HAP-1 (cell line): ENCODE measurements at places on chromosomes 2 and 18.
A peak's percentile ranks its signal among the peaks of the same experiment; 100 is the strongest.

- no peak for DNase-seq
Measured at GRCh38 chr2:3785220-3785889, 82.0 kb downstream of the DCDC2C start.

- DNase-seq = no peak
Measured at GRCh38 chr18:61929881-61930640, 37.3 kb upstream of the RNF152 start.

- no peak for DNase-seq
Measured at GRCh38 chr2:23426263-23426905, 41.4 kb downstream of the KLHL29 start.

- DNase-seq = no peak
Measured at GRCh38 chr18:67771271-67771670, 254.8 kb upstream of the DSEL start.

GRCh38 chr2:21443494-21444105 lies 319.8 kb downstream of the TDRD15 start:
- no peak for DNase-seq

DNA sequence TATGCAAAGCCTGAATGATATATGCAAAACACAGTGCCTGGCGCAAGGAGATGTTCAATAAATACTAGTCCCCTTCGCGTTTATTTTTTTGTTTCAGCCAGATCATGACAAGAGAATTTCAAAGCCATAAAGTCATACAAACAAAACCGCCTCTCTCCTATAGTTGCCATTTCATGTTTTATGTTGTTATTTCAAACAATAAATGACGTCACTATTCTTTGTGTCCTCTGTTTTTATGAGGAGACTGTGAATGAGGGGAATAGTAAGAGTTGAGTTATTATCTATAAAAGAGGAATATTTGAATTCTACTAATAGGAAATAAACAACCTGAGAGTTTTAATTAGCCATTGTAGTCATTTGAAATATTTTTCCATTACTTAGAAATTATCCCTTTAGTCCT lies 464.5 kb downstream of the THSD7B start:
- DNase-seq = peak; percentile 45

GRCh38 chr2:15634846-15635490 lies 43.3 kb downstream of the DDX1 start:
- no peak for DNase-seq

GRCh38 chr2:206488623-206489022 lies 45.3 kb downstream of the ADAM23 start:
- no peak for DNase-seq

DNA sequence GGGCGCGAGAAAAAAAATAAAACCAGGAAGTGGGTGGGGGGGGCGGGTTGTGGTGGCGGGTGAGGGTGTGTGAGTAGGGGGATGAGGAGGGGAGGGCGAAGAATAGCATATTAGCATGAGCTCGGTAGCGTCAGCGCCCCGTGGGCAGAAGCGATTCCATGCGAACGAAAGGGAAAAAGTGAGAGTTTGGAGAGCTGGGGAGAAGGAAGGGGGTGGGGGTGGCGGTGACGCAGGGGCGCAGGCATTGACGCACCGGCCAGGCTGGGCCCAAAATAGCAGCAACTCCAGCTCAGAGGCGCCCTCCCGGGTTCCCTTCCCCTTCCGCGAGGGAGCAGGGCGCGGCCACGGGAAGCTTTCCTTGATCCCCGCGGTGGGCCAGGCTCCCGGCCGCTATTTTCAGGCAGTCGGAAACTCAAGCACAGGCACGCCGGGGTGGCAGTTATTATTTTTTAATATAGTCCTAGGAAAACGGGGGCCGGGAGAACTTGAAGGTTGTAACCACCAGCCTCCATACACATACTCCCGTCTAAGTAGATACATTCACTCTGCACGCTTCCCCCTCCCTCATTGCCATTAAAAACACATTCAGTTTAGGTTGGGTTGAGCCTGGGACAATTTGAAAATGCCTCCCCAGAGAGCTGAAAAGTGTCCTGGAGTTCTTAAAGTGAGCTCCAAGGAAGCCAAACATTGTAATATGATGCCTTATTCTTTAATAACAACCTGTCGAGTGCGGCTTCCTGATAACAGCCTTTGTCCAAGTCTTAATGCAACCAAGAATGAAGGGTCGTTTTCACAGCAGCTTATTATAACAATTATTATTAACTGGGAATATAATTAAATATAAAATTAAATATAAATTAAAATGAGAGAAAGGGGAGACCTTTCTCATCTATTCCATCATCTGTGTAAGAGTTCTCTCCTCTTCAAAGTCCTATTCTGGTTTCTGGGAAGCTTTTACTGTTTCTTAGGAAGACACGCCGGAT lies 2.3 kb upstream of the NR4A2 start:
- DNase-seq = peak; percentile 89

DNA sequence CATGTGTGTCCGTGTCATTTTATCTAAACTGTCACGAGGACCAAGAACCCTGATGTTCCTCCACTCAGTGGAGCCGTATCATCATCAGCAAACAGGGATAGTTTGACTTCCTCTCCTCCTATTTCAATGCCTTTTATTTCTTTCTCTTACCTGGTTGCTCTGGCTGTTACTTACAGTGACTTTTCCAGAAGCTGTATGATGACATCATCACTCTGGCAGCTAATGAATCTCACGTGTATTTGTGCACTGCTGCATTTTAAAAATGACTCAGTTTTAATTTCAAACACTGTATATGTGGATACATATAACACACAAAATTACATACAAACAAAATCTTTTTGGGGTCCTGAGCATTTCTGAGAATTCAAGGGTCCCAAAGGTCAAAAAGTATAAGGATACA lies 481.4 kb downstream of the CDH2 start:
- DNase-seq = no peak

GRCh38 chr18:683531-683930 lies 26.1 kb downstream of the TYMS start:
- DNase-seq = no peak

- no peak for DNase-seq
Measured at GRCh38 chr2:43067254-43068040, 159.0 kb downstream of the ZFP36L2 start.

DNA sequence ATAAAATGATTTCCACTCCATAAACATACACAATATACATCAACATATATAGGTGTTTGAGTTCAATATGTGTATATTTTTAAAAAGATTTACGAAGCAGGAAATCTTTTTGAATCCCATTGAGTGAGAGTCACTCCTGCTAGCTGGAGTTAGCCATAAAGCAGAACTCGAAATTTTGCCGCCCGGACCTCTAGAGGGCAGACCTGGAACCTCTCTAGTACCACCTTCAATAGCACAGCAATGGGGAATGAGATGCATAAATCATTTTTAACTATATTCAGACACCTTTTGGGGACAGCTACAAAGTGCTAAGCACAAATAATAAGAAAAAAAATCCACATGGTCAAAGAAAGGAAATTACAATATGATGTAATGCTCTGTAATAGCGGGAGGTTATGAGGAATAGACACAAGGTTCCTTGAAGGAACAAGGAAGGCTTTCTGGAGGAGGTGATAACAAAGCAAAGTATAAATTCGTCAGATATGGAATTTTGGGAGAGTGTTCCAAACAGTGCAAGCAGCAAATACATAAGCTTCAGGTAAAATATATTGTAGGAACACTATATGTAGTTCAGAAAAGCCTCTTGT lies 533.4 kb downstream of the ERBB4 start:
- peak; percentile 71 for DNase-seq

GRCh38 chr2:147558620-147559019 lies 286.2 kb upstream of the ACVR2A start:
- no peak for DNase-seq

- DNase-seq = no peak
Measured at GRCh38 chr18:26543373-26543772, 5.0 kb downstream of the KCTD1 start.
